ENCODE measurements at places on chromosomes 6 and 20.
A peak's percentile ranks its signal among the peaks of the same experiment; 100 is the strongest.

- no peak for DNase-seq
Measured at GRCh38 chr6:44708208-44708607, 320.7 kb downstream of the CDC5L start.

- DNase-seq: no peak
Measured at GRCh38 chr20:51171141-51171540, 148.2 kb upstream of the KCNG1 start.

DNA sequence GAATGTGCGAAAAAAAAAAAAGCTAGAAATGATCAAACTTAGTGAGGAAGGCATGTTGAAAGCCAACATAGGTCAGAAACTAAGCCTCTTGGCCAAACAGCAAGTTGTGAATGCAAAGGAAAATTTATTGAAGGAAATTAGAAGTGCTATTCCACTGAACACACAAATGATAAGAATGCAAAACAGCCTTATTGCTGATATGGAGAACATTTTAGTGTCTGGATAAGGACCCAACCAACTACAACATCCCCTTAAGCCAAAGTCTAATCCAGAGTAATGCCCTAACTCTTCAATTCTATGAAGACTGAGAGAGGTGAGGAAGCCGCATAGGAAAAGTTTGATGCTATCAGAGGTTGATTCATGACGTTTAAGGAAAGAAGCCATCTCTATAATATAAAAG is 5.5 kb upstream of the ABCC10 start:
- no peak for DNase-seq

- DNase-seq: no peak
Measured at GRCh38 chr20:5313916-5314315, 2.8 kb downstream of the PROKR2 start.

- no peak for DNase-seq
Measured at GRCh38 chr6:111852725-111853124, 20.5 kb downstream of the FYN start.

GRCh38 chr6:131060311-131060710 is 2.7 kb downstream of the EPB41L2 start:
- DNase-seq: no peak

DNA sequence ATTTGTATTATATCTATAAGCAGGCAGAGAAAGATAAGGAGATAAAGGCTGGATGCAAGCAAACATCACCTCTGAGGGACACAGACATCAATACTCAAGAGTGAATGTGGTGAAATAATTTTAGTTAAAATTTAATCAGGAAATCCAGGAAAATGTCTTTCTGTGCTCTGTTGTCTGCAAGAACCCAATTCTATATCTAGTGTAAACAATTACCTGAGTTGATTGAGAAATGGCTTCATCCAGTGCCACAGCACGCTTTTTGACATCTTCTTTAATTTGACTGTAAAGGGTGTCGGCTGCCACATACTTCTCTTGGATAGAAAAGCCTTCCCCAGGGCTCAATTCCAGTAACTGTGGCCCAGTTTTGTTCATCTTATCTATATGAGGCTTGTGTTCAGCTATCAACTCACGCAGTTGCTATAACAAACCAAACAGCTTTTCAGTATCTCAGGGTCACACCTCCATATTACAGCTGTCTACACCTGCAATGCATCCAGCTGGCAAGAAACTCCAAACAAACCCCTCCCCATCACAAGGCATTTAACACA is 131.6 kb downstream of the DST start:
- no peak for DNase-seq

- no peak for DNase-seq
Measured at GRCh38 chr6:161954077-161954476, 680.2 kb upstream of the AGPAT4 start.

DNA sequence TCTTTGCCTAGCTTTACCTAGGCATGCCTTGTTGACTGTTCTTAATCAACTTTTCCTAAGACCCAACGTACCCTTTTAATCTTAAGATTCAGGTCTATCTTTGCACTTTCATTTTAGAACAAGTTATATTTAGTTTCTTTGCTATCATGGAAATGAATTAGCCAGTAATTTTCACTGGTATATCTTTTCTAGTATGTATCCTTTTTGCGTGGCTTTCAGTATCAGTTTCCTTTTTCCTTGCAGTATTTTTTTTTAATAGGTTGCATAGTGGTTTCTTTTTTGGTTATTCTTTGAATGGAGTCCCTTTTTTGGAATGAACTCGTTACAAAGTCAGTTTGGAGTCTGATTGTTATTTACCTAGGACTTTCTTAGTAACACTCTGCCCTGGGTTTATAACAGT is 7.3 kb downstream of the ANKEF1 start:
- DNase-seq: no peak

DNA sequence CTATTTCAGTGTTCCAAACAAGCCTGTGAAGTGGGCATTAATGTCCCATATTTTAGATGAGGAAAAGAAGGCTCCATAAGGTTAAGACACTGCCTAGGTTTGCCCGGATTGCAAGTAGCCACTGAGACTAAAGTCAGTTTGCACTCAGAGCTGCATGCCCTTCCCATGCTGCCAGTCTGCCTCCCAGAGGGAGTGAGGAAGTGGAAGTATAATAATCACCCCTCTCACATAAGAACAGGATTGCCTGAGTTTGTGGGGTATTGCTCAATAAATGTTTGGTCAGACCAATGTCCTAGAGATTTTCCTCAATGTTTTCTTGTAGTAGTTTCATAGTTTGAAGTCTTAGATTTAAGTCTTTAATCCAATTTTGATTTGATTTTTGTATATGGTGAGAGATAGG is 43.9 kb upstream of the CLIC5 start:
- no peak for DNase-seq

DNA sequence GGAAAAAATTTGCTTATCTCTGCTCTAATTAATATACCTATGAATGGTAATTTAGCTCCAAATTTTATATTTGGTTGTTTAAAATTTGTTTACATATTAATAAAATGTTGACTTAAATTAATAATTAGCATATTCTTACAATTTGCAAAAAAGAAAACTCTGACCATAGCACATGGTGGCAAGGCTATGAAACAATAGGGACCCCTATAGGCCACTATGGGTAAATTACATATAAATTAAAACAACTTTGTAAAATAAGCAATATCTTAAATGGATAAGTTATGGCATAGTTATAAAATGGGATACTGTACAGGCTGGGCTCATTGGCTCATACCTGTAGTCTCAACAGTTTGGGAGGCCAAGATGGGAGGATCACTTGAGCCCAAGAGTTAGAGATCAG is 76.0 kb downstream of the MKKS start:
- DNase-seq: no peak

DNA sequence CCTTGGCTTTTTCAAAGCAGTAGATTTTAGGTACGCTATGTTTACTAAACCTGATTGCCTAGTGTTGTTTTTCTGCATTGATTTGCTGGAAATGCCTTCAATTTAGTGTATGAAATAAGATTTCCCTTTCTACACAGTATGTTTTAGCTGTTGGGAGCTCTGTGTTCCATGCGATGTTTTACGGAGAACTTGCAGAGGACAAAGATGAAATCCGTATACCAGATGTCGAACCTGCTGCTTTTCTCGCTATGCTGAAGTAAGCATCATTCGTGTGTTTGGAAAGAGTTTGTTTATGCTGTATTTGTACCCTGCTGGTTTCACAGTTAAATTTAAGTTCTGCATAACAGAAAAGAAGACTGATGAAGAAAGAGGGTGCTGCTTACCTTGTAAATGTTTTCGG is 1.9 kb downstream of the BTBD3 start:
- DNase-seq: no peak

GRCh38 chr6:9564021-9564420 is 850.9 kb downstream of the TFAP2A start:
- DNase-seq: no peak

DNA sequence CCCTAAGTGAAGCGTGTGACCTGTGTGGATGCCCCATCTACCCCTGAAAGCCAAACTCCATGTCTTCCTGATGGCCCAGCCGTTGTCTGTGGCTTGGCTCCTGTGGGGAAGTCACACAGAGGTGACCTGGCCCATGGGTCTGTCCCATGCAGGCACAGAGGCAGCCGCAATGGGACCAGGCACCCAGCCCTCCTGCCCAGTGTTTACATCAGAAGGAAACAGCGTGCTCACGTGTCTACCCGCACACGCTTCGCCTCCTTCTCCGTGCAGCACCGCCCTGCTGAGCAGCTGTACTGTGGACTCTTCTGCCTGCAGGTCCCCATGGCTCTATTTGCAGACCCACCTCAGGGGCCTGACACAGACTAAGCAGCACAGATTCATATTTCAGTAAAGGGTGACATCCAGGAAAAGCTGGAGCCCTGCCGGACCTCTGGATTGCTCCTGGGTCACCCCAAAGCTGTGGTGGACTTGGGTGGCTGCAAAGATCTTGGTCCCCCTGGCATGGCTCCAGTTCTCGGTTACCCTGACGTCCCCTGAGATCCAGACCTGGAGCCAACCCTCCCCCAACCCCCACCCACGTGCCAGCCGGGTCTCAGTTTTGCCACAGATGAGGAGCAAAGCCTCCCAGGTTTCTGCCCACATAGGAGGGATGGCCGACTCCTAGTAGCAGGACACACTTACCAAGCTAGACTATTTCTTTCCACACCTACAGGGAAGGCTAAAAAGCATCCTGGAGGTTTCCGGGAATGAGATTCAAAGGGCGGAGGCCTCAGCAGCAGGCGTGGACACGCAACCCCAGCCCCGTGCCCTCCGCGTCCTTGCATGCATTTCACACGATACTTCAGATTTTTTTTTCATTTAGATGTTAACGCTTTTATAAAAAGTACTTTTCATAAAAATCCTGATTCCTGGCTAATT is 120.3 kb downstream of the CDH4 start:
- DNase-seq: no peak

DNA sequence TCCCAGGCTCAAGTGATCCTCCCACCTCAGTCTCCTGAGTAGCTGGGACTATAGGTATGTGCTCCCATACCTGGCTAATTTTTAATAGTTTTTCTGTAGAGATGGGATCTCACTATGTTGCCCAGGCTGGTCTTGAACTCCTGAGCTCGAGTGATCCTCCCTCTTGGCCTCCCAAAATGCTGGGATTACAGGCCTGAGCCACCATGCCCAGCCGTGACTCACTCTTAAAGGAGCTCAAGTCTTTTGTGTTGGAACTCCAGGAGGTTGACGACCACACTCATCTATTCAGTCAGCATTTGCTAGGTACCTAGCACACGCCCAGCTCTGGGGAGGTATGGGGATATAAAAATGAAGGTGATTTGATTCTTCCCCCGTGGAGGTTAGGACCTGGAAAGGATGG is 62.8 kb downstream of the UTRN start:
- DNase-seq: no peak

- DNase-seq: no peak
Measured at GRCh38 chr6:22598339-22598738, 29.0 kb downstream of the HDGFL1 start.

DNA sequence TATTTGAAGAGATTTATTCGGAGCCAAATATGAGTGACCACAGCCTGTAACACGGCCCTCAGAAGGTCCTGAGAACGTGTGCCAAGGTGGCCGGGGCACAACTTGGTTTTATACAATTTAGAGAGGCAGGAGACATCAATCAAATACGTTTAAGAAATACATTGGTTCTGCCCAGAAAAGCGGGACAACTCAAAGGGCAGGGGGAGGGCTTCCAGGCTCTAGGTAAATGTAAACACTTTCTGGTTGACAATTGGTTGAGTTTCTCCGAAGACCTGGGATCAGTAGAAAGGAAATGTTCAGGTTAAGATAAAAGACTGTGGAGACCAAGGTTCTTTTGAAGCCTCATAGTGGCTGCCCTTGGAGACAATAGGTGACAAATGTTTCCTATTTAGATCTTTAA is 18.9 kb upstream of the KIF25 start:
- no peak for DNase-seq

DNA sequence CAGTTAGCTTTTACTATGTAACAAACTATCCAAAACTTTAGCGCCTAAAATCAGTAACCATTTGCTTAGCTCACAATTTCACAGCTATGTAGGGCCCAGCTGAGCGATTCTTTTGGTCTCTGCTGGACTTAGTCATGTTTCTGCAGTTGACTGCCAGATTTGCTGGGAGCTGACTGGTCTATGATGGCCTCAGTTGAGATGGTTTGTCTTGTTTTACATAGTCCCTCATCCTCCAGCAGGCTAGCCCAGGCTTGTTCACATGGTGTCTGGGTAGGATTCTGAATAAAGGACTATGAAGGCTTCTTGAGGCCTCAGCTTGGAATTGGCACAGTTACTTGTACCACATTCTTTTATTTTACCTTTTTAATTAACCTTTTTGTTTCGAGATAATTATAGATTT is 247.8 kb upstream of the CHD6 start:
- no peak for DNase-seq

GRCh38 chr6:132133736-132134445 is 182.7 kb upstream of the CCN2 start:
- no peak for DNase-seq

GRCh38 chr20:53915446-53916172 is 154.8 kb downstream of the BCAS1 start:
- peak; percentile 92 for DNase-seq

GRCh38 chr6:68653074-68653705 is 18.1 kb downstream of the ADGRB3 start:
- no peak for DNase-seq

Data from GDM1 (cell line).